Stimulated activated CD8-positive, alpha-beta memory T cell treated with anti-CD3 and anti-CD28 coated beads, Interleukin-12 subunit alpha, Interleukin-12 subunit beta, amount 100 ng/mL, for 1 hour (primary cell): ENCODE measurements at places on chromosomes 1 and 21.
A peak's percentile ranks its signal among the peaks of the same experiment; 100 is the strongest.

DNA sequence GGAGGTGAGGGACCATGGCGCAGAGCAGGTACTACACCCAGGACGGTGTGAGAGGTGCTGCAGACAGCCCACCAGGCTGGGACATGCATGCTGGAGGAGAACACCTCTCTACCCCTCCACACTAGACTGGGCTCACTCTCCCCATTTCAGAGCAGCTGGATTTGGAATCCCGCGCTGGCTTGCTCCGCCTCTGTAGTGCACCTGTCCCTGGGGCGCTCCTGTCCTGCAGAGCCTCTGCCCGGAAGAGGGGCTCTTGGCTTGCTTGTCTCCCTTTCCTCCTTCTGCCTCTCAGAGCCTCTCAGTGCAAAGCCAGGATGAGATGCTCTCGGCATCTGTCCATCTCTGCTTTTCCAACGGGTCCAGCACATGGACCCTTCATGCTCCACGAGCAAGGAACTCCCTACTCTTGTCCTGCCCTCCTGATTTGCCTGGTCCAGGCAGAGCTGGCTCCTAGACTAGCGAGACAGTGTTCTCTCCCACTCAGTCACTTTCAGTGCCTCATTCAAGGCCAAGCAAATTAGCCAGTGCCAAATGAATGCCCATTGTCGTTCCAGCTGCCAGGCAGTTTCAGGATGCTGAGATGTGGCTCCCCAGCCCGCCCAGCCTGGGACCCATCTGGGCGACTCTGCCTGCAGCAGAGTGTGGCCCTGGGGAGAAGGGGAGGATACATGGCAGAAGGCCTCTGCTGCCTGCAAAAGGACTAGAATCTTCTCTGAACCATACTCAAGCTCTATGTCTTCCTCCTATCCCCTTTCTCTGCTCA is 33.7 kb downstream of the CDCA8 start:
- no peak for DNase-seq

GRCh38 chr1:163770265-163770664 is 448.5 kb downstream of the NUF2 start:
- DNase-seq = no peak

- no peak for DNase-seq
Observed at GRCh38 chr1:208078752-208079151, 165.4 kb downstream of the PLXNA2 start.

- DNase-seq = no peak
Observed at GRCh38 chr21:17869115-17869514, 50.0 kb upstream of the C21orf91 start.

- DNase-seq = no peak
Observed at GRCh38 chr1:222357252-222357651, 190.7 kb downstream of the HHIPL2 start.

GRCh38 chr21:43905726-43906455 is 40.9 kb downstream of the AGPAT3 start:
- DNase-seq = no peak

DNA sequence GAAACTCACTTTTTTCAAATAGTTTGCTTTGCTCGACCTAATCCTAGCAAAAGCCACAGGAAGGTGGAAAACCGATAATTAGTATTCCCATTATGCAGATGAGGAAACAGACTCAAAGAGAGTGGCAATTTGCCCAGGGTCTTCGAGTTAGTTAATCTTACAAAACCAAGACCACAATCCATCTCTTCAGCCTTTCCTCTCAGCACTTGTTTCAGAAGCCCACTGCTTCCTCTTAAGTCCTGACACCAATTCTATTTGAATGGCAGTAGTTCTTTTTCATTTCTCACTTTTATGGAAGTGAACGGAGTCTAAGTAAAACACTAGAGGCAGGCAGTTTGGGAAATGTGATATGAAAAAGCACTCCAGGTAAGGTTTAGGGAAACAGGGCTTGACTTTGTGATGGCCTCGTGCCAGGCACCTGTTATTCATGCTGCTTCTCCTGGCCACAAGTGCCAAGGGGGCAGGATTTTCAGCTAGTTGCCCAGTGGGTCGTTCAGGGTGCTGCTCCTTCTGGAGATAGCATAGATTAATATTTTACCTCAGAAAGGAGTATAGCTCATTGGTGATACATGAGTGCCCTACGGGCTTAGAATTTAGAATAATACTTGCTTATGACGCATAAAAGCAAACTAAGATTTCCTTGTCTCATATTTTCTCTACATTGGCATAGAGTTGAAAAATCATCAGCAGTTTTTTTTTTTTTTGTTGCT is 76.6 kb upstream of the NRIP1 start:
- DNase-seq = no peak

DNA sequence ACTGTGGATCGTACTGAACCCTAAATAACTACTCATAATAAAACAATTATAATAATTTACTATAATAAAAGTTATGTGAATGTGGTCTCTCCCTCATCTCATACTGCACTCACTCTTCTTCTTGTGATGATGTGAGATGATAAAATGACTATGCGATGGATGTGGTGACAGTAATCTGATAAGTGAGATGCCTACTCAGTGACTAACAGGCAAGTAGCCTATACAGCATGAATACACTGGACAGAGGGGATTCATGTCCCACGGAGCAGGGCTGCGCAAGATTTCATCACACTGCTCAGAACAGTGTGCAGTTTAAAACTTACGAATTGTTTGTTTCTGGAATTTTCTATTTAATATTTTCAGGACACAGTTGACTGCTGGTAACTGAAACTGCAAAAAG is 304.0 kb downstream of the DUSP10 start:
- DNase-seq = no peak

- no peak for DNase-seq
Observed at GRCh38 chr1:60828944-60829343, 253.4 kb upstream of the NFIA start.

GRCh38 chr1:64686828-64687724 is 57.8 kb upstream of the RAVER2 start:
- DNase-seq = peak; percentile 4

GRCh38 chr21:20026543-20026942 is 971.7 kb upstream of the NCAM2 start:
- DNase-seq = no peak

GRCh38 chr21:45324489-45325205 is 37.0 kb upstream of the POFUT2 start:
- DNase-seq = no peak

GRCh38 chr1:31627301-31627929 is 9.9 kb downstream of the HCRTR1 start:
- no peak for DNase-seq

DNA sequence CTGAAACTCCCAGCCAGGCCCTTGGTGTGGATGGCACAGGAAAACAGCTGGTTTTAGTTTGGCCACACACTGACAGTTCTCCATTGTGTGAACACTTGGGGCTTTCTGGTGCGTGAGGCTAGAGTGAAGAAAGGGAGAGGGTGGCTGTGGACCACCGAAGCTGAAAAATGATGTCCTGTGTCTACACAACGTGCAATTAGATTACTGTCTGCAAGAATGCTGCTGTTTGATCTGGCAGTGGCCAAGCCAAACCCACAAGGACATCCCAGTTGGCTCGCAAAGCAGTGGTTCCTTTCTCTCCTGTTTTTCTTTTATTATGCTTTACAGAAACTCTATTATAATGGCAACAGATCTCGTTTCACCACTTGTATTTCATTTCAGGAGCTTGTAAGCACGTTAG is 58.9 kb downstream of the ERG start:
- DNase-seq = no peak

DNA sequence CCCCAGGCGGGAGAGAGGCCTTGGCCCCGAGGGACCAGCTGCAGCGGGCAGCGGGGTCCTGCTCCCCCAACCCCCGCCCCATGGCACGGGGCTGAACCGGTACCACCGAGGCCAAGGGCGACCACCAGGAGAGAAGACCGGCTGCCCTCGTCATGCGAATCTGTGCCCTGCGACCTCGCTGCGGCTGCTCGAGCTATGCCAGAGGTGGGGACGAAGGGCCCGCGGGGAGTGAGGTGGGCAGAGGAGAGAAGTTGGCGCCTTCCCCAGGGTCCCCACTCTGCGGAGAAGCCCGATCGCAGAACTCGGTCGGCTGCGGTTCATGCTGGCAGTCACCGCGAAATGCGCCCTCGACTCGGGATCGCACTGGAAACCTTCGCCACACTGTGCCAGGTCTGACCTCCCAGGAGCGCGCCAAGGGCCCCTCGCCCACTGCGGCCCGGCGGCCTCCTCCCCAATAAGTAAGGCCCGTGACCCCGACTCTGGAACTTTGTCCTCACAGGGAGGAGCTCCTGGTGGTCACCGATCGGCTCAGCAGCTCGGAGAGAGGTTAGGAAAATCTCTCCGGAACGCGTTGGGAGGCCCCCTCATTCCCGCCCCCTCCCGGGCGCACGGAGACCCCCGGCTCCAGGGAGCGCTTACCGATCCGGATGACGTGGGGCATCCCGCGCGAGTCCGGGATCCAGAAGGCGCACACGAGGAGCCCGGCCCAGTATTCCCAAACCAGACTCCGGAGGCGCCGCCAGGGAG is 787 bp downstream of the GRIK3 start:
- DNase-seq = no peak
